NCI-H1092 treated with DMSO at 0.1 percent for 48 hours (cell line): ENCODE measurements at places on chromosomes 6 and 20.
A peak's percentile ranks its signal among the peaks of the same experiment; 100 is the strongest.

DNA sequence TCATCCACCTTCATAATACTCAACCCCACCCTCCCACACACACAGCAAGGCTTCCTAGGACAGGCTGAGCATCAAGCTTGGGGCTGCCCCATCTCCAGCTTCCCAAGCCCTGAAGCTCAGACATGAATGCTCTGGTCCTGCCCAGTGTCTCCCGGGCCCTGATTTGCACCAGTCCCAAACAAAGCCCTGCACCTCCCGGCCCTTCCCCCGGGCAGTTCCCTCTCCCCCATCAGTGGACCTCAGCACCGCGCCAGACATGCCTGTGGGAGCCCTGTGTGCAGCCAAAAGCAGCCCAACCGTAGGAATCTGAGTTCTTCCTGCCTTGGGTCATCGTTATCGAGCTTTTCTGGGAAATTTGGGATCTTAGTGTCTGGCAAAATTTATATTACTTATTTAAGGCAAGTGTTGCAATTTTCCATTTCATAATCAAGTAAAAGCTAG lies 63.5 kb downstream of the THBS2 start:
- no peak for DNase-seq

DNA sequence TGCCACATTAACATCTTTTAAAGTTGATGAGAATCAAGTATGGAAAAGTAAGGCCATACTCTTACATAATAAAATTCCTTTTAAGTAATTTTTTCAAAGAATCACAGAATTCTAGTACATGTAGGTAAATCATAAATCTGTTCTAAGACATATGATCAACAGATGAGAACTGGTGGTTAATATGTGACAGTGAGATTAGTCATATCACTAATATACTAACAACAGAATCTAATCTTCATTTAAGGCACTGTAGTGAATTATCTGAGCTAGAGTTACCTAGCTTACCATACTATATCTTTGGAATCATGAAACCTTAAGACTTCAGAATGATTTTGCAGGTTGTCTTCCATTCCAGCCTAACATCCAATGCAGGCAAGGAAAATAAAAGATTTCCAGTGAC lies 11.6 kb downstream of the PLN start:
- DNase-seq = no peak

DNA sequence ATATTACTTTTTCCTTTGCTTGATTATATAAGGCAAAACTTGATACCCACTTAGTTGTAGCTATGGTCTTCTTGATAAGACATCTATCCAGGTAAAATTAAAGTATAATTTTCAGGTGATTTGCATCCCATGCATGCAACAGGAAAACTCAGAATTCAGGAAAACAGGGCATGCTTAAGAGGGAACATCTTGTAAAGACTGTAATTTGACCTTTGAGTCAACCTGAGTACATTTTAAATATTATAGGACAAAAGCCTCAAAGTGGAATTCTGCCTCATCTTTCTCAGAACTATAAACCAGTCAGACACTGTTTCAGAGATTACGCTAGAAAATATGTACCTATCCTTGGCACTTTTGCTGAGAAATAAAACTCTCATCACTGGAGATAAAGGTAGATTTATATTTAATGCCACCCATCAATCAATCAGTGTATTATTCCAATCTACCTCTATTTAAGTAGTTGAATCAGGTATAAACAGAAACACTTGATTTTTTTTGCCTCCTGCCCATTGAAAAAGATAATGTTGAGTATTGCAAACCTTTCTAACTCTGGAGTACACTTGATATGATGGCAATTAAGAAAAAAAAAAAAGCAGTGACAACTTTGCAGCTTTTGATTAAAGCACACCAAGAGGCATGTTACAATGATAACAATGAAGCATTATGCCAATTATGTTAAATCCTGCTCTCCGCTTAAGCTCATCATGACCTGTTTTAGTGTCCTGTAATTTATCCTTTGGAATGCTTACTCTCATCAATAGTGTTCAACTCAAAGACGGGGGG lies 2.8 kb downstream of the CITED2 start:
- DNase-seq = no peak

DNA sequence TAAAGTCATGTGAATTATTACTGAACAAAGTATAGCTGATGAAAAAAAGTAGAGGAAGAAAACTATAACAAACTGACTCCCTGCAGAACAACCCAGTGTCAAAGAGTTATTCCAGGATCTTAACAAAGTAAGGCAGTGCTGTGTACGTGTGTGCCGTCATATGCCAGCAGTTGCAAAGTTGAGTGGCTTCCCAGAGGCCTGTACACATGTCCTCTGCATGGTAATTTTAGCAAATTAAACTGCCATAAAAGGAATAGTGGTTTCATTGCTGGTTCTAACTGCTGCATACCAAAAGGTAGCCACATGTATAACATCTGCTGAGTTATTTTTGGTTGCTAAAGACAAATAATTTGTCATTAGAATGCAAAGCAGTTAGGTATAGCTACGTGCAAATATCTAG lies 44.8 kb downstream of the RIPOR2 start:
- no peak for DNase-seq

GRCh38 chr6:35258336-35258735 lies 1.2 kb upstream of the ZNF76 start:
- DNase-seq = no peak

DNA sequence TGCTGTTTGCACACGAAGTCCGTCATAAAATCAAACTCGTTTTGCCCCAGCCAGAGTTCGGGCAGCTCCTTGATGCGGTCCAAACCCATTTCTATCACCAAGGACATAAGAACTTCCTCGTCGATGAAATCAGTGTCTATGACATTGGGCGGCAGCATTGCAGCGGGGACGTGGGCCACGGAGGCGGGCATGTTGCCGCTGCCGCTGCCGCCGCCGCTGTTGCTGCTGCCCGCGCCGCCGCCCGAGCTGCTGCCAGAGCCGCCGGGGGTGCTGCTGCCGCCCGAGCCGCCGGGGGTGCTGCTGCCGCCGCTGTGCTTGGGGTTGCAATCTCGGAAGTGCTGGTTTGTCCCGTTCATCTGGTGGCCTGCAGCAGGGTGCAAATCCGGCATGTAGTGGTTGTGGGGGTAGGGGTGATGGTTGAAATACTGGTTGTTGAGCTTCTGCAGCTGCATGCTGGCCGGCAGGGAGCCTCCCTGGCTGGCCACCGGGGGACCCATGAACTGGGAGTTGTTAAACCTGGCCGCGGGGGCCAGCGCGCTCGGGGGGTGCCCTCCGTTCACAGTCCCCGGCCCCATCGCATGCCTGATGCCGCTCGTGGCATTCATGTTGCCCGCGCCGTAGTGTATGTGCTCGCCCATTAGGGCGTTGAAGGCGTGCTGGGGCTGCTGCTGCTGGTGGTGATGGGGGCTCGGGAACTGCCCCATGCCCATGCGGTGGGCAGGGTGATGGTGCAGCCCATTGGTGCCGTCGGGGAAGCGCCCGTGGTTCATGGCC lies 1.1 kb downstream of the CITED2 start:
- peak; percentile 72 for DNase-seq

DNA sequence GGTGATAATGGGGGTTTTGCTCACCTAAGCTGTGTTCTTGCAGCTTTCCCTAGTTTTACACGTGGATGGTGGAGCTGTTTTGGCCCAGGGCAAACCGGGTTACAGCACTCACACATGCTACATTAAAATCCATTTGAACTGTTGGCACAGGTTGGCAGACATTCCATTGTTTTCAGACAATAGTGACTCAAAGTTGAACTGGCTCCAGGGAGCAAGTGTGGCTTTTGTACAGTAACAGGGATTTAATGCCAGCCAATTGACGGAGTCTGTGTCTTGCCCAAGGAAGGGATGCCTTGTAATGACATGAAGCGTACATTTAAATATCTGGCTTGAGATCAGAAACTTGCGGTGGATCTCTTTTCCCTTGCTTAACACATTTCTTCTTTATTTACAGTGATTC lies 183.1 kb downstream of the DTNBP1 start:
- DNase-seq = no peak

- DNase-seq = no peak
Observed at GRCh38 chr6:73586416-73586974, 65.7 kb upstream of the EEF1A1 start.

DNA sequence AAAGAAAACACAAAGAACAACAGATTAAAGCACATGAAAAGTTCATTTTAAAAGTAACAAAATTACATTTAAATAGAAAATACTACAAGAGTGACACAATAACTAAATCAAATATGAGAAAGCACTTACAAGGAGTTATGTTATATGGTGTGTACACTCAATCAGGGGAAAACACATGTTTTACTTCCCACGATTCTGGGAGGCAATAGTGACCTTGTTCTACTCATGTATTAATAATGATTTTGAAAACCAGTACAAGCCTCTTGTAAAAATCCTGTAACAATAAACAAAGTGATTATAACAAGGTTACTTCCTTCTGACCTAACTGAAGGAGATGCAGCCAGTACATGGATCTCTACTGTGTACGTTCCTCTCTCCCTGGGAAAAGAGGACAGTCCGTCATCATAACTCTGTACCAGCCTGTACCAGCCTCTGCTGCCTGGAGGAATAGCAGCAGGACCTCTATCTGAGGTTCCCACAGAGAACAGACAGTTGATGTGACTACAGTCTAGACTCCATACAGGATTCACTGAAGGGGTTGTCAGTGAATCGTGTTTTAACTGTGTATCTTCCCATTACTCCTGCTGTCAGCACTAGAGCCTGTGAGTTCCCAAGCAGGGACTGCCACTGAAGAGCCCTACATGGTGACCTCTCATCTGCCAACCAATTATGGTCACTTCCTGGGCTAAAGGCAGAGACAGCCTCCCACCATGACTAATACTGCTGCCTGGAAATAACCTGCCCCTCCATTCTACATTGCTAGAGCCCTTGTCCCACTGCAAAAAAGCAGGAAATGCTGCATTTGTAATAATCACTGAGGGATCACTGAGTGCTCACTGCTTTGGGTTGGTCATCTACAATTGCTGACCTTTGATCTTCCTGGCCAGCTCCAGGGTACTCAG lies 149.7 kb downstream of the KIF16B start:
- DNase-seq = no peak

DNA sequence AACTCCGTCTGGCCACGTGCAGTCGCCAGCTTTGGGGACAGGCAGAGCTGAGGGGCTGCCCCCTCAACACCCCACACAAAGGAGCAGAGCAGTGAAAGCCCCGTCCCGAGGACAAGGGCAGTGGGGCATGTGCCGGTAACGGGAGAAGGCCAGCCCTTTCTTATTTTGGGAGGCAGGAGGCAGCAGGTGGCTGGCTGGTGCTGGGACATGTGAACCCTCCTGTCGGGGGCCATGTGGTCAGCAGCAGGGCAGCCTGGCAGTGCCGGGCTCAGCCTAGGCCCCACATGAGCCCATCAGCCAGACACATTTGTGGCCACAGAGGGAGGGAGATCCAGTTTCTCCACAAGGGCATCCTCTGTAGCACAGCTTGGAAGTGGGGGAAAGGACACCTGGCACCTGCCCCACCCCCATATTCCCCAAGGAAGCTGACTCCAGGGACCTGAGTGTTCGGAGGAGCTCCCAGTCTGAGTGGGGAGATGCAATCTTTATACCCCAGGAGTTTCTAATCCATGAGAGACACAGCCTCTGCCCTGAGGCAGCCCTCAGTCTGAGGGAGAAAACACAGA lies 137.6 kb downstream of the MRPL14 start:
- no peak for DNase-seq

DNA sequence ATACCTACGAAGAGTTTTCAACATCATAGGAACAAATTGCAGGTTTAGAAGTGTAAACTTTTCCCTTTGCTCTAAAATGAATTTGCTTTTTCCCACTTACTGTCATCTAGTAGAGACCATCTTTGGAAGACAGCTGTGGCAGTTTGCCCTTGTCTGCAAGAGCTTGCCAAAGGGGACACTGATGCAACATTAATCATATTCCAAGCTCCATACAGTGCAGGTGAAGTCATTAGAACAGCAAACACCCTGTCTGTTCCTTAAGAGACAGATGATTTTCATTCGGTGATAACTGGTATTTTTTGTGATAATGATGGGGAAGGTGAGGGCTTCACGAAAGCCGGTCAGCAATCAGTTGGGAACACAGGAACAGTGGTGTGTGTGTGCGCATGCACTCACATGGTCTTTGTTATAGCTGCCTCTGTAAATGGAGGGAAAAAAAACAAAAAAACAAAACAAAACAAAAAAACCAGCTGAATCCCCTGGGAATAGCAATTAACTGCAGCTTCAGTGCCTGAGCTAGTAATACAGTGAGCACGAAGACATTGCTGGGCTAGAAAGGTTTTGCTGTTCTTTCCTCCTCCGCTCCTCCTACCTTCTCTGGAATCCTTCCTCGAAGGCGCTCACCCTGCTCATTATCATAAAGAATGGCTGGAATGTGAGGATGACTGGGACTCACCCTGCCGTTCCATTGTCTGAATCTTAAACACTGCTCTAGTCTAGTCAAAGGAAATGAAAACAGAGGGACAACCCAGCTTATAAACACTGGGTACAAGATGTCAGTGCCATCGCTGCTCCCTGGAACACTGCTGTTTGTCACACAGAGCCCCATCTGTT lies 35.2 kb upstream of the KIF13A start:
- DNase-seq = no peak

- no peak for DNase-seq
Observed at GRCh38 chr6:84042603-84043002, 9.0 kb downstream of the MRAP2 start.

- no peak for DNase-seq
Observed at GRCh38 chr6:136964398-136964797, 42.3 kb downstream of the SLC35D3 start.

- no peak for DNase-seq
Observed at GRCh38 chr6:143621159-143621873, 56.4 kb upstream of the PHACTR2 start.

- DNase-seq = peak; percentile 48
Observed at GRCh38 chr6:124795643-124796463, 166.4 kb upstream of the RNF217 start.

DNA sequence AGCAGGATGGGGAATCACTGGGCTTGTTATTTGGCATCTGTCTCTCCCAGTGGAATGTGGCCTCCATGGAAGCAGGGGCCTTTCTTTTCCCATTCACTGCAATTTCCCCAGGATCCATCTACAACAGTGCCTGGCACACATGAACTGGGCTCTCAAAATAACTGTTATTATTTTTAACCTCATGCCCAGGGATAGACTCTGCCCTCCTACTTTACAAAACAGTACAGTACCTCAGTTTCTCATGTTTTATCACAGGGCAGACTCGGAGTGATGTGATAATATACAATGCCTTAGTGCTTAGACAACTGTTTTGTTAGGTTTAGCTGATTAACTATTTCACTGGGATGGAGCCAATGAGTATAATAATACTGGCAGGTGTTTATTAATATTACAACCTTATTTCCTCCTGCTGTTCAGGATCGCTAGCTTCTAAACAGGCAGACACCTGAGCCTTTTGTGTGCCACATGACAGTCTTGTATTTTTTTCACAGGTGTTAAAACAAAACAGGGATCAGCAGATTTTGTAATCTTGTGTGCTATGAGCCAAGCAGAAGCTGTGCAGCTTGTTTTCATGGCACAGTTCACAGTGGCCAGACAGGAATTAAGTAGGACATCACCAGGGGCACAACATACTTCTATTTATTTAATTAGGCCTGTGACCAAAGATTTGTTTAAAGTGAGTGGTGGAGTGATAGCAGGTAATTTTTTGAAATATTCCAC lies 157.7 kb upstream of the EYA4 start:
- DNase-seq = no peak

GRCh38 chr6:55250400-55250799 lies 76.1 kb downstream of the HCRTR2 start:
- DNase-seq = no peak

GRCh38 chr6:3471711-3472110 lies 14.9 kb upstream of the SLC22A23 start:
- DNase-seq = peak; percentile 35
